ENCODE measurements at places on chromosomes 7 and 10. TPM values are rescaled to one million over a fixed set of nuclear protein-coding genes. Genes with fewer than 3 reads are reported as not detected.

Gene PHYHIPL
- total RNA-seq, result 0.52 TPM

Gene BHLHA15
- total RNA-seq, result 0.34 TPM

Gene CALML3
- not detected for total RNA-seq

Gene NYAP1
- total RNA-seq, result 3.8 TPM

Gene AKR1C3
- 22.6 TPM for total RNA-seq

Gene TAS2R5
- total RNA-seq, result 1.2 TPM

Gene RELN
- 0.68 TPM for total RNA-seq

Gene NKX1-2
- not detected for total RNA-seq

Gene SPDYE2
- total RNA-seq, result not detected

Gene RAB19
- 0.92 TPM for total RNA-seq

Gene HOXA7
- total RNA-seq, result 0.42 TPM

Gene CYP2C18
- not detected for total RNA-seq

Gene HYAL4
- total RNA-seq, result not detected

Gene PIK3CG
- 2.2 TPM for total RNA-seq

Gene GOT1
- total RNA-seq, result 20.3 TPM

Gene LLCFC1
- total RNA-seq, result not detected

Gene UTF1
- 9.3 TPM for total RNA-seq

Gene GDF10
- 0.40 TPM for total RNA-seq

GRCh38 chr10:72918352-72918751, 24.8 kb downstream of the OIT3 start:
- no peak for DNase-seq

DNA sequence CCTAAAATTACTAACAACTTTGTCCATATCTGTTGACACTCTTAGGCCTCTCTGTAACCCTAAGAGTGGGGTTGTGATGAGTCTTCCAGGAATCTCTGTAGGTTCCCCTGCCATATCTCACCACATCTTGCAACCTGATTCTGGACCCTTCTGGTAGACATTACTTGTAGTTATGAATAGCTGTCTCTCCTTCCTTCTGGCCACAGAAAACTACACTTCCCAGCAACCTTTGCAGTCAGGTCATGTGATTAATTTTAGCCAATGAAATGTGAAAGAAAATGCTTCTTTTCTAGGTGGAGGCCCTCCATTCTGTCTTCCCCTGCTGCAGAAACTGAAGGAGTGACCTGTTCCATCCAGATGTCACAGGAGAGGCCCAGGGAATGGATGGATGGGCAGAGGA, 147.6 kb upstream of the AOAH start:
- no peak for DNase-seq

- no peak for DNase-seq
These were observed 177.5 kb downstream of the ANK3 start for GRCh38 chr10:60212195-60212594.

- DNase-seq, result no peak
These were observed 37.2 kb downstream of the KAT6B start for GRCh38 chr10:74863551-74863950.

- no peak for DNase-seq
These were observed 422.8 kb downstream of the GLRX3 start for GRCh38 chr10:130558746-130559546.

DNA sequence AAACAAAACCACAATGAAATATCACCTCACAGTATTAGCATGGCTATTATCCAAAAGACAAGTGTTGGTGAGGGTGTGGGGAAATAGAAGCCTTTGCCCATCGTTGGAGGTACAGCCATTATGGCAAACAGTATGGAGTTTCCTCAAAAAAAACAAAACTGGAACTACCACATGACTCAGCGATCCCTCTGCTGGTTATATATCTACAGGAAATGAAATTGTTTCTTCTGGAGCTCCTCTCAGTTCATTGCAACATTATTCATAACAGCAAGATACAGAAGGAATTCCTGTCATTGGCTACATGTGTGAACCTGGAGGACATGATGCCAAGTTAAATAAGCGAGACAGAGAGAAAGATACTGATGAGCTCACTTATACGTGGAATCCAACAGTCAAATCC, 2.4 kb upstream of the UBE3C start:
- DNase-seq, result no peak

DNA sequence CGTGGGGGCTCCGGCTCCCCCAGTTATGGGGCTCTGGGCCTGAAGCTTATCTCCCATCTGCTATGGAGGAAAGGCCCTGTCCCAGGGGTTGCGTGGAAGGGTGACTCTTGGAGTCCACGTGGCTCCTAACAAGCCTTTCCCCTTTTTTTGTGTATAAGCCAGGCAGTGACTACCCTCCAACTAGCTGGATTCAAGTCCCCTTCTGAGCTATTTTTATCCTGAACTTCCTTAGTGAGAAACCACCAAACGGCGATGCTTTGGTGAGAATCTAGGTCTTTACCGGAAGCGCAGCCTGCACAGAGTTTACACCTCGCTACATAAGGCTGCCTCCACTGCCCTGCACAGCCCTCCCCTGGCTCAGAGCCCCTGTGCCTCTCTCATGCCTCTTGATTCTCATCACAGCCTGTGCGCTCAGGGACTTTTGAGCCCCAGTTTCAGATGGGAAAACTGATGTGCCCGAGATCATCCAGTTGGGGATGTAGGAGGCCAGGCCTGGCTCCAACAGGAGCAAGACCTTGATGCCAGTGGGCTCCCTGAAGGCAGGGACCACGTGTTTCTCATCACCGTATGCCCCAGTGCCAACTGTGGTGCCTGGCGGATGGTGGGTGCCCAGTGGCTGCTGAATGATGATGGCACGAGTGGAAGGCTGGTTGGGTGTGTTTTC, 102.3 kb upstream of the PPIF start:
- no peak for DNase-seq

DNA sequence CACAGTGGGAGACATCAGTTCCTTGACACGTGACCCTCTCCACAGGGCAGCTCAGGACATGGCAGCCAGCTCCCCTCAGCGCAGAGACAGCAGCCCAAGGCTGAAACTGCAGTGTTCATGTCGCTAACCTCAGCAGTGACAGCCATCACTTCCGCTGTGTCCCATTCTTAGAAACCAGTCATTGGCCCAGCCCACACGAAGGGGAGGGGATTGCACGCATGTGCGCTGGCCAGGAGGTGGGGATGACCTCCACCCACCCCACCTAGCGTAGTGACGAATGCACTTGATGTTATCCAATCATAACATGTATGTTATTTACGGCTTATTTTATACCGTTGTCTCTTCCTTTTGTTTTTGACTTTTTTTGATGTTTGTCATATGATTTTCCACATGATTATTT, 36.9 kb upstream of the EGFR start:
- no peak for DNase-seq

- DNase-seq, result no peak
These were observed 104.3 kb downstream of the CLEC2L start for GRCh38 chr7:139627831-139628230.

GRCh38 chr7:23473844-23474093, 3.5 kb upstream of the IGF2BP3 start:
- no peak for DNase-seq

GRCh38 chr10:43042503-43043341, 34.1 kb upstream of the RET start:
- no peak for DNase-seq

GRCh38 chr10:126872768-126873167, 32.5 kb upstream of the DOCK1 start:
- no peak for DNase-seq

DNA sequence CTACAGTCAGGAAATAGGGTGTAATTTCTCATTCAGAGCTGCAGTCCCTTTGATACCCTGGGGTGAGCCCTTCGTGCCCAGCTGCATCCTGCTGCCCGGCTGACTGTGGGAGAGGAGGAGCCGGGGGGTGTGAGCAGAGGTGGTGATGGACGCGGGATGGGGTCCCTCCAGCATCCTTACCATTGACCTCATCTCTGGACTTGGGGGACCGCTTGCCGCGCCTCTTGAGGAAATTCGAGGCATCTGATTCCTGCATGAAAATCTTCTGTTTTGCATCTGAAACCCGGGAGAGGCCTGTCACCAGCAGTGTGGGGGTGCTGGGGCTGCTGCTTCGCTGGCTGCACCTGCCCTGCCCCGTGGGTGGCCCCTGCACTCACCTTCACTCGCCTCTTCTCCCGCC, 816 bp downstream of the UCMA start:
- no peak for DNase-seq

- DNase-seq, result no peak
These were observed 104.0 kb downstream of the DIP2C start for GRCh38 chr10:585502-585901.

GRCh38 chr10:59817773-59818172, 64.5 kb upstream of the MRLN start:
- no peak for DNase-seq

- no peak for DNase-seq
These were observed 147.2 kb downstream of the MAPK8 start for GRCh38 chr10:48453451-48454301.

- DNase-seq, result no peak
These were observed 1.2 kb downstream of the MAPK8 start for GRCh38 chr10:48307711-48308018.

DNA sequence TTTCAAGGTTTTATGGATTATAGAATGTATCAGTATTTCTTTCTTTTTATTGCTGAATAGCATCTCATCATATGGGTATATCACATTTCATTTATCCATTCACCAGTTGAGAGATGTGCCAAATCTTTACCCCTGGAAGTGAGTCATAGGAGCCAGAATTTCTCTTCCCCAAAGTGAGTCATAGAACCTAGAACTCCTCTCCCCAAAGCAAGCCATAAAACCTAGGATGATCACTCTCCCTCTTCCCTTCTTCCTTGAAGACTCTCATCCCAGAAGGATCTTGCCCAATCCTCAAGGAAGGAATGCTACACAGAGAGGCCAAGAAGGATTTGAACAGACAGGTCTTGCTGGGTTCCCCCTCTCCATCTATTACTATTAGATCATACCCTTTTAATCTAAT, 199.9 kb downstream of the EVX1 start:
- DNase-seq, result no peak

GRCh38 chr10:20622531-20623211, 274.4 kb downstream of the NEBL start:
- DNase-seq, result no peak

DNA sequence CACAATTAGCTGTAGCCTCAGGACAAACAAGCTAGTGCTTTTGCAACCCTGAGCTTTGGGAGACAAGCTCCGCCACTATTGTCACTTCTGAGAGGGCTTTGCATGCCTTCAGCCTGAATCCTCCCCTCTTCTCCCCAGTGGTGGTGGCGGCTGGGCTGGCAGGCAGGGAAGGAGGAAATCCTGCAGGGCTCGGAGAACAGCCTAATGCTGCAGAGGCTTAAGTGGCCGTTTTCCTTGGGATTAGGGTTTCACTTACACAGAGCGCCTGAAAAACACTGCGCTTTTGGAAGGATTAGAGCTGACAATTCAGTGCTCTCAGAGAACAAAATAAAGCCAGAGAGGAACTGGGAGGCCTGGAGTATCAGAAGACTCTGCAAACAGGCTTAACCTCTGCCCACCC, 71.3 kb downstream of the PAX2 start:
- DNase-seq, result no peak

DNA sequence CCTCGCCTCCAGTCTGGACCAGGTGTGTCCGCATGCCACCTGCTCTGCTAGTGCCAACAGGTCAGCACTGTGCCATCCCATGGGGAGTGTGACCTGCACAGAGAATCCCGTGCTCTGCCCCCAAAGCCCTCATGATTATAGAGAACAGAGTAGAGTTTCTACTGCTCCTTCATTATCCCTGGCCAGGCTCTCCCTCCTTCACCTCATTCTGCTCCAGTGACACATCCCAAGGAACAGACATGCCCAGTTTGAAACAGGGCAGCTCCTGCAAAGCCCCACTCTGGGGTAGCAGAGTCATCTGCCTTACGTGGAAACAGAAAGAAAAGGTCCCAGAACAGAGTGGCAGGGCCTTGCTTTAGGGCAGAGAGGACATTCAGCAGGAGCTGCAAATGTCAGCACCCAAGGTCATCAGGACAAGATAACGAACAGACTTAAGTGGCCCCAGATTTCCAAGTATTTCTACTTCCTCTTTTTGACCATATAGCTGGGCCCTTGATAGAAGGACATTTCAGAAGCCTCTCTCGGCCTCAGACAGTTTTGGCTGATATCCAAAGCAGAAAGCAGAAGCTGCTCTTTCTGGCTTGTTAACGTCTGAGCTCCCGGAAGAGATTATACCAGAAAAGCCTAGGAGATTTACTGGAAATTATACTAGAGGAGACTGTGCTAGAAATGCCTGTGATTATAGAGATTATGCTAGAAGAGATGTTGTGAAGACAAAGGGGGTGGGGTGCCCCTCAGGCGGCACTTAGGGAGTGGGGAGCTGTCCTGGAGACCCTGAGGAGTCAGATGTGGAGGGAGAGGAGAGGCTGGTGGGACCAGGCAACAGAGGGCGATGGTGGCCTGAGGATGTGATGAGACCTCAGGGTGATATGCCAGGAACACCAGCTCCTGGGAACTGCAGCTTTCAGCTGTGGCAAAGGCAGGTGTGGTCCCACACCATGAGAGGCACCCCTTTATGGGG, 12.6 kb downstream of the TMEM176B start:
- DNase-seq, result no peak

- DNase-seq, result peak; percentile 17
These were observed 43.6 kb downstream of the CNNM1 start for GRCh38 chr10:99372546-99373271.

DNA sequence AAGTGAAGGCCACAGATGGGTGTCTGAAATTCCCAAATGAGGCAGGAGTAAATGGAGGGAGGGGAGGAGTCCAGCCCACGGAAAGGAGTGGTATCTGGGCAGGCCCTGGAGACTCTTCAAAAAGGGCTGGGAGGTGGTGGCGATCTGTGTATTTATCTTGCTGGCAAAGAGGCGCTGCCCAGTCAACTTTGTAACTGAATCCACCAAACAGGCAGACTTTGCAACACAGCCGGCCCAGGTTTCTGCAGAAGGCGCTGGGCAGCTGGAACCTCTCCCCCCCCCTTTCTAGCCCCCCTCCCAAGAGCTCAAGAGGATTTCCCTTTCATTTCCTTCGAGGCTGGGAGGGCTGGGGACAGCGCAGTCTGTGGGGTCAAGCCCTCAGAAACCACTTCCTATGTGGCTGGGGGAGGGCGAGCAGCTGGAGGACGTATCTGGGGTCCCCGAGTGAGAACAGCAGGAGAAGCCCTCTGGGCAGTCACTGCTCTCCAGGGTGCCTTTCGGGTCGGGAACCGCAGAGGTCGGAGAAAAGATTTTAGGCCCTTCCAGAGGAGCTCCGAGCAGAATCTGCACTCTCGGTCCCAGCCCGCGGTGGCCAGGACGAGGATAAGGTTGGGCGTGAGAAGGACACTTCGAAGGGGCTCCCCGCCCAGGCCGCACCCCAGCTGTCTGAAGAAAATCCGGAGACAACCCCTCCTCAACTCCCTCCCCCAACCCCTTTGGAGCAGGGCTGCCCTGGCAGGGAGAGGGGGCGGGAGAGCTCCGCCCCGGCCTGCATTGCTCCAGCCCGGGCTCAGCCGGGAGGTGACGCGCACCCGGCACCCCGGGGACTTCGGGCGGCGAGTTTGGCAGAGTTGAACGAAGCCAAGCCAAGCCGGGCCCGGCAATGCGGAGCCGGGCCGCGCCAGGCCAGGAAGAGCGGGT, 965 bp downstream of the ZCCHC24 start:
- DNase-seq, result peak; percentile 75
